GM12864 (cell line): ENCODE measurements at places on chromosomes 4 and X.

DNA sequence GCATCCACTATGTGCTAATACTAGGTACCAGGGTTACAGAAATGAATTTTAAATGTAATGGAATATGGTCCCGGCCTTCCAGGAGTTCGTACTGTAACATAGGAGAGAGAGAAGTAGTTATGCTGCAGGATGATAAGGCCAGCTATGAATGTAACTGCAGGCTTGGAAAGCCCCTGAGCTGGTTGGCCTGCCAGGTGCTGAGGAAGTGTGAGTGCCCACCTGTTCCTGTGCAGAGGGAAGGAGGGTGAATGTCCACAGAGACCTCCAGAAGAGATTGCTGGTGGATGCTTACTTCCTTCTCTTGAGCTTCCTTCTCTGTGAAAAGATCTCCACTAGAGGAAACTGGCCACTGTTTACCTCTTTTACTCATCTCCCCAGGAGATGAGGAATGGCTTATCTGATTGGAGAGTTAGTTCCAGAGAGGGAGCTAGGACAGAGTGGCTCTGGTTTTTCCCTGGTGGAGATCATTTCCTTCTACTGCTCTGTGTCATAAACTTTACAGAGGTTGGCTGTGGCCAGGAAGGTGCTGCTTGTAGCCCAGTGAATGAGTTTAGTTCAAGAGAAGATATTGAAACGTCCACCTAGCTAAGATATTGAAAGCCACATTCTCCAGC, 114.0 kb upstream of the LNX1 start:
- DNase-seq, result no peak

GRCh38 chr4:48792348-48793006, 12.4 kb upstream of the FRYL start:
- no peak for DNase-seq

- no peak for DNase-seq
Observed at GRCh38 chrX:66912417-66912816, 273.5 kb upstream of the EDA2R start.

- no peak for DNase-seq
Observed at GRCh38 chrX:104130808-104131207, 18.5 kb downstream of the ZCCHC18 start.

DNA sequence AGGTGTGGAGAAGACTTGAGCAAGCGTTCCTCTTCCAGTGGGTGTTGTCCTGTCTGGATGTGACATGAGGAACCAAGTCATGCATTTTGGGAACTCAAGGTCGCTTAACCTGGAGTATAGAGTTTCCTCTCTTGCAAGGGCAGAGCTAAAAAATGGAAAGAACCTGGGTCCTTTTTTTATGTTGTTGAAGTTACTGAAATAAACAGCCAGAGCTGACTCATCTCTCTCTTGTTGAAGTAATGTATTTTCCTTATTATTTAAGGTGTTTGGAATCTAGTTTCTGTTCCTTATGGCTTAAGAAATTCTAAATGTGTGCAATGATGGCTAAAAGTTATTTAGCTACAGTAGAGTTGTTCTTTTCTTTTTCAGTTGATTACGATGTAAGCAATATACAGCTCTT, 314.5 kb downstream of the CAMK2D start:
- no peak for DNase-seq

DNA sequence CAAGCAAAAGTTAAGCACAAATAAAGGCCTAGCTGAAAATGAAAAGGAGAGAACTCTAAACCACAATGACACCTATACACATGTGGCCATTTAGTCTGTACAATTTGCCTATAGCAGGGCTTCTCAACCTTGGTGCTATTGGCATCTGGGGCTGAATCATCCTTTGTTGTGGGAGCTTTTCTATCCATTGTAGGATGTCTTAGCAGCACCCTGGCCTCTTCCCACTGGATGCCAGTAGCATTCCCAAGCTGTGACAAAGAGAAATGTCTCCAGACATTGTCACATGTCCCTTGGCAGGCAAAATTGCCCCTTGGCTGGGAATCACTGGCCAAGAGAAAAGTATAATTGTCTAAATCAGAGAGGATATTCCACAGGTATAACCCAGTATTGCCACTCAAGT, 13.5 kb upstream of the PRPS2 start:
- DNase-seq, result no peak

- DNase-seq, result no peak
Observed at GRCh38 chr4:138225477-138225876, 16.7 kb downstream of the SLC7A11 start.

- no peak for DNase-seq
Observed at GRCh38 chrX:150872773-150873336, 25.6 kb downstream of the CD99L2 start.

- no peak for DNase-seq
Observed at GRCh38 chrX:115898382-115899001, 272.1 kb upstream of the AGTR2 start.

- DNase-seq, result no peak
Observed at GRCh38 chr4:55633903-55634302, 2.2 kb downstream of the NMU start.

DNA sequence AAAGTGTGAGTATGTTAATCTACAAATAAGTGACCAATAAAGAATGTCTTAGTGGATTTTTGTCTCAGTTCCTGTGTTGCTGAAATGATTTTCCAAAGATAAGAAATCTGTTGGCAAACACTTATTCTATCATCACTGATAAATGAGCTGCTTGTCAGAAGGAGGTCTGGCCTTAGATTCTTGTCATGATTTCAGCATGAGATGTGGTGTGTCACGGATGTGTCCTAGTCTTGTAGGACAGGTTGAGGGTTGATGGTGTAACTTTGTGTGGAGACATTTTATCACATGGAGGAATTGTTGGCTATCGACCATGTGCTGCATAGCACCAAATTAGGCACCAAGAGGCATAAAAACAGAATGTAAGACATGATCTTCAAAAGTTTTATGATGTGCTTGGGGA, 31.8 kb upstream of the LIMCH1 start:
- no peak for DNase-seq

DNA sequence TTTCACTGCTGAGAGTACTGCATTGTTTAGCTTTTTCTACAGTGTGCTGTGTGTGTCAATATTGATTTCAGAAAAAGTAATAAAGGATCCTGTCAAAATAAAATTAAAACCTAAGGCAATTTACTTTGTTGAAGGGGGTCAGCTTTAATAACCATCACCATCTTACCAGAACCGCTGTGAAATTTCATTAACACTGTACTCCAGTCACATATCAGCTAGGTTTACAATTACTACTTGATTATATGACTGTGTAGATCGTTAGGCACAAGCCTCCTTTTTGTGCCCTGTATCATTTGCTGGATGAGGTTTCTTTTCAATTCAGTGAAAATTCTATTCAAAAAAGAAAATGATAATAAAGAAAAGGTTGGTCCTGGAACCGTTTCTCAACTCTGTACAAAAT, 917.2 kb downstream of the CENPC start:
- no peak for DNase-seq

DNA sequence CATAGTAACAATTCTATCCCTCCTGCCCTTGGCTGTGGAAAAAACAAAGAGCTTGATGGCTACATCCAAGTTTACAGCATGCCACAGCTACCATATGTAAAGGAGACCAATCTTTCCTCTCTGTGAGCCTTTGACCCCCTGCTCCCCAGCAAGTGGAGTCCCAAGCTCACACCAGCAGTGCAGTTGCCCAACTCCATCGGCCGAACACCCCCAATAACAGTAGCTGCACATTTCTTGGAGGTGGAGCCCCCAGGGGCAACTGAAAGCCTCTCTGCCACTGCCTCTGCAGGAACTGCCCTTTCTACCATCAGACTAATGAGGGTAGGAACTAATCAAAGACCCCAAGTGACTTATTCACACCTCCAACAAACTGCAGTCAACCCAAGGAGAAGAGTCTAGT, 81.0 kb upstream of the TCEAL2 start:
- no peak for DNase-seq

GRCh38 chrX:22660756-22661155, 339.0 kb upstream of the DDX53 start:
- DNase-seq, result no peak

DNA sequence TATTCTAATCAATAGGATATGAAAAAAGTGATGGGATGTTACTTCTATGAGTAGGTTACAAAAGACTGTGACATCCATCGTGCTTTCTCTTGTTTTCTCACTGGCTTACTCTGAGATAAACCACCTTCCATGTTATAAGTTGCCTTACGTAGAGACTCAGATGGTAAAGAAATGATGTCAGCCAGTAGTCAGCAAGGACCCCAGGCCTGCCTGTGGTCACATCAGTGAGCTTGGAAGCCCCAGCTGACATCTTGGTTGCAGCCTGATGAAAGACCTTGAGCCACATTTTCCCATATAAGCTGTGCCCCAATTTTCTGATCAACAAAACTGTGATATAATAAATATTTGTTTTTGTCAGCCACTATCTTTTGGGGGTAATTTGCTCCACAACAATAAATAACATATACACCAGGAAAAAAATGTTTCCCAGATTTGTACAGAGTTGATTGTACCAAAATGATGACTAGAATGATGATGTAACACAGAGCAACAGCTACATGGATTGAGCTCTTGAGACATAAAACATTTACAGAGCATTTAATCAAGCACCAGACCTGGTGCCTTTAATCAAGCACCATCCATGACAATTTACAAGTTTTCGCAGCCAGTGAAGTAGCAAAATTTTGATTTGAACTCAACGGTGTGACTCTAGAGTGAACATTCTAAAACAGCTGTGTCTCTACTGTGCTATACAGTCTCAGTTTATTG, 11.2 kb upstream of the DCAF12L2 start:
- DNase-seq, result no peak

GRCh38 chr4:176238157-176238610, 30.8 kb downstream of the ASB5 start:
- DNase-seq, result no peak

- DNase-seq, result no peak
Observed at GRCh38 chr4:104444685-104445084, 50.0 kb downstream of the CXXC4 start.

GRCh38 chr4:54446581-54446980, 211.2 kb upstream of the KIT start:
- DNase-seq, result no peak

GRCh38 chrX:28180096-28180495, 198.8 kb upstream of the DCAF8L1 start:
- DNase-seq, result no peak

DNA sequence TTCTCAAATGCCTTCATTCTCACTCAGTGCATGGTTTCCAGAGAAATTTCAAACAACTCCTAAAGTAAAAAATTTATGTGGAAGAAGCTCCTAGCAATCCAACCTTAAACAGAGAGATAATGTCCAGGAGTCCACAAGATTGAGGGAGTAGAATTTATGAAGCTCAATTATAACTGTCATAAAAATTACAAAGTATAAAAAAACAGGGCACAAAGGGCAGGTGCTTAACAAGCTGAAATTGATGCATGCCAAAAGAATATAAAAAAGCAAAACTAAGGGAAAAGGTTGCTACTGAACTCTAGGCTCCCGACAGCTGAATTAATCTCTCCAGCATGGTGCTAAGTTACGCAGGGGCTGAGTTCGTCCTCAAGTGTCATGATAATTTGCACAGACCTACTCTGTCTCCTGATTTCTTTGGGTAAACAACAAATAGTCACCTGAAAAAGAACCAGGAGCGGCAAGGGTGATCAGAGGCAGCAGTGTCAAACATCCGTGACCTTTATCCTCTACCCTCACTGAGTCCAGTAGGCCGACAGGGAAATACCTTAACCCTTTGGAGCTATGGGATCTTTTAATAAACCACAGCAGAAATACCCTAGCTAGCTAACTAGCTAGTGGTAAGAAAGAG, 47.2 kb upstream of the RELL1 start:
- DNase-seq, result no peak

DNA sequence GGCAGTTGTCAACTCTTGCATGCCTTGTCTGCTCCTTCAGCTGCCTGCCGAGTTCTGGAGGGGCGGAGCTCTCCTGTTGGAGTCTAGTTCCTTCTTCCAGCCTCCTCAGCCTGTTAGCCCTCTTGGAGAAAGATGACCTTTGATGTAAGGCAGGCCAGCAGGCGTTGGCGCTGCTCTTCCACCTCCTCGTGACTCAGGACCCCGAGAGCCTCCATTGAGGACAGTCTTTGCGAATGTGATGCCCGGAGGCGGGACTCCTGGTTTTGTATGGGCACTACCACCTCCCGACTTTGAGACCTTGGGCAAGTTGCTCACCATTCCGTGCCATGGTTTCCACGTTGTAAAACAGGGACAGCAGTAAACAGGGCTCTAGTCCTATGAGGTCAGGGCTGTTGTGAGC, 108.3 kb downstream of the TENM3 start:
- no peak for DNase-seq

- DNase-seq, result no peak
Observed at GRCh38 chr4:182015014-182015413, 228.2 kb upstream of the TENM3 start.

DNA sequence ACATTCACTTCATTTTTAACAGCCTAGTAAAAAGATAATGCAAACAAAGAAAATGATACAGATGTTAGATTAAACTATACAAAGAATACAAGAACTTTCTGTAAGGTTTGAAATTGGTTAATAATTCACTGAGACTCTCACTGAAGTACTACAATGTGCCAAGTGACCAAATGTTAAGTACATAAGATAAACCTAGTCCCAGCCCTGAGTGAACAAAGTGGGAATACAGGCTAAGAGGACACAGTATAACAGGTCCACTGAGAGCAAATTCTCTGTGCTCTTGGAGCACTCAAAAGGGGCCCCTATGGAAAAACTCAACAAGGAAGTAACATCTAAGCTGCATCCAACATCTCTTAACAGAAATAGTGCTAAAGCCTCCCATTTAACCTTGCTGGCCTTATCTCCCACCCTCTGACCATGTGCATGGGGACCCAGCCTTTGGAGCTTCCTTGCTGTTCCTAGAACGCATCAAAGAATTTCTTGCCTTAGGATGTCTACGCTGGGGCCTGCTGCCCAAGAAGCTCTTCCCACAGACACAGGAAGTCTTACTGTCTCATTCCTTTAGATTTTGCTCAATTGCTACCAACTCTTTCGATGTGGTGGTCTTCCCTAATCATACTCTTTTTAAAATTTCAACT, 113.4 kb downstream of the ZAR1 start:
- no peak for DNase-seq

- no peak for DNase-seq
Observed at GRCh38 chr4:79306795-79307194, 19.1 kb downstream of the NAA11 start.

- DNase-seq, result no peak
Observed at GRCh38 chrX:15511563-15511962, 11.0 kb downstream of the BMX start.

GRCh38 chr4:155099231-155099630, 109.2 kb upstream of the NPY2R start:
- DNase-seq, result no peak
